Cardiac muscle cell (in vitro differentiated cells and primary cell): ENCODE measurements at places on chromosomes 4 and X. TPM values are rescaled to one million over a fixed set of nuclear protein-coding genes. Genes with fewer than 3 reads are reported as not detected.

Gene STATH
- total RNA-seq, result not detected in 2 replicates

GRCh38 chr4:99763635-99764101, 53.0 kb upstream of the DAPP1 start:
- no peak overlapping the region for H3K4me3 ChIP-seq
- peak; percentile 79 for DNase-seq
- no peaks in the 10 kb centered on the region for H3K27me3 ChIP-seq
- peaks cover 7% of the 10 kb centered on the region for H3K4me1 ChIP-seq
- H3K36me3 ChIP-seq, result no peaks in the 10 kb centered on the region

DNA sequence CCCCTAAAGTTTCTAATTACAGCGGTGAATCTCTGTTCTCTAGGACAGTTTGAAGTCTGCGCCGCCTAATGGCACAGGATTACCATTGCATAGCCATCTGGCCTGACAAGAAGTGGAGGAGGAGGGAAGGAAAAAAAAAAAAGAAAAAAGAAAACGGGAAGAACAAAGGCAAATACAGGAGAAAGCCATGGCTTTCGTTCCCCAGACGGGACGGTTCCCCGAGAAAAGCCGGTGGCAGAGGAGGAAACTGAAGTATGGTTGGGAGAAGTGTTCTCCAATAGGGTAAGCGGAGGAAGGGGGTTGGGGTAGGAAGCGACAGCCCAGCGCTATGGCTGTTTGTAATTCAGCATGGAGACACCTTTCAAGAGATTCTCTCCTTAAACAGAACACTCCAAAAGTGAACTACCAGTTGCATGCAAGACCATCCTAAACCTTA, 80.8 kb downstream of the HMGN5 start:
- H3K4me1 ChIP-seq, result no peaks in the 10 kb centered on the region
- peak overlapping the region; percentile 61 for H3K27ac ChIP-seq
- peak overlapping the region; percentile 68 for H3K4me3 ChIP-seq
- no peaks in the 10 kb centered on the region for H3K36me3 ChIP-seq
- DNase-seq, result peak; percentile 66

DNA sequence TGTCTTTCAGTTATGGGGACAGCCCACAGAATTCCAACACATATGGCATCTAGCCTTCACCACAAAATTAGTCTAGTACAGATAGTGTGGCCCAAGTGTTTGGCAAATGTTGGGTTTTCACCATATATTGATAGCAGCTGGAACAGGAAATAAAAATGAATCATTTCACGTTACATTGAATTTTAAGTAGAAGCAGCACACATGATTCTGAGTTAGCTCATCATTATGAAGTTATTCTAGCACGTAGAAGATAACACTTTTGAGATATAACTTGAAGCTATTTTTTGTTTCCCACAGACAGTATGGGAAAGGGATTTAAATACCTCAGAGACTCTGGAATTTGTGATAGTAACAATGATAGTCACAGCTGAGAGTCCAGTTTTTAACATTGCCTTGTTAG, 118.7 kb downstream of the FAT4 start:
- H3K27ac ChIP-seq, result no peak overlapping the region
- no peak for DNase-seq
- H3K4me3 ChIP-seq, result no peak overlapping the region
- no peaks in the 10 kb centered on the region for H3K4me1 ChIP-seq

DNA sequence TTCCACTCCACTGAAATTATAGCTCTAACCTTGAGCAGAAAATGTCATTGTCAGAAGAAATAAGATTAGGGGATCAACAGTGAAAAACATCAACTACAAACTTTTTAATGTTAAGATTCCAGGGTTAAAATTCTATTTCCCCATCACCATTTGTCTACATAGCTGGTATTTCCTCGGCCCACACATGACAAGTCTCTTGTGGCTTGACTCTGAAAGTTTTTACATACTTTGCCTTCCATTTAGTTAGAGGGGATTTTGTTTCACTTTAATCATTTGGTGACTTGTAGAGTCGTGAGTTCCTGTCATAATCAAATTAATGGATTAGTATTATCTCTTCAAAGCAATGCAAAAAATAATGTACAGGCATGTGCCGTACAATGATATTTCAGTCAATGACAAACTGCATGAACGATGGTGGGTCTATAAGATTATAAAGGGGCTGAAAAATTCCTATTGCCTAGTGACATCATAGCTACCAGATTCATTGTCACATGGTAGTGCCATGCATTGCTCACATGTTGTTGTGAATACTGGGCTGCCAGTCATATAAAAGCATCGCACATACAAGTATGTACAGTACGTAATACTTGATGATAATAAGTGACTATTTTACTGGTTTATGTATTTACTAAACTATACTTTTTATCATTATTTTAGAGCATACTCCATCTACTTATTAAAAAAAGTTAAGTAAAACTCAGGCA, 72.0 kb downstream of the ING2 start:
- H3K27me3 ChIP-seq, result no peaks in the 10 kb centered on the region
- no peak for DNase-seq
- no peak overlapping the region for H3K27ac ChIP-seq
- H3K4me1 ChIP-seq, result no peaks in the 10 kb centered on the region
- no peaks in the 10 kb centered on the region for H3K36me3 ChIP-seq
- H3K4me3 ChIP-seq, result no peak overlapping the region

GRCh38 chrX:129678614-129679195, 23.9 kb upstream of the APLN start:
- H3K36me3 ChIP-seq, result no peaks in the 10 kb centered on the region
- no peak overlapping the region for H3K4me3 ChIP-seq
- no peak for DNase-seq
- H3K27ac ChIP-seq, result no peak overlapping the region
- peaks cover 21% of the 10 kb centered on the region for H3K27me3 ChIP-seq

DNA sequence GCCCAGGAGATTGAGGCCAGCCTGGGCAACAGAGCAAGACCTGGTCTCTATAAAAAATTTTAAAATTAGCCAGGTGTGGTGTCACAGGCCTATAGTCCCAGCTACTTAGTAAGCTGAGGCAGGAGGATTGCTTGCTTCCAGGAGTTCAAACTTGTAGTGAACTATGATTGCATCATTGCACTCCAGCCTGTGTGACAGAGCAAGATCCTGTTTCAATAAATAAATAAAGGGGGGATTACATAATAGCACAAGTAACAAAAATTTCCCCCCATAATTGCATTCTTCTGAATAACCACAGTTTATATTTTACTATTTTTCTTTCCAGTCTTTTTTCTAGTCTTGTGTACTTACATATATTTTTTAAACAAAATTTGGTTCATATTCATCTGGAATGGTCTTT, 135.6 kb downstream of the CHIC2 start:
- no peak for DNase-seq
- H3K27me3 ChIP-seq, result no peaks in the 10 kb centered on the region
- H3K27ac ChIP-seq, result no peak overlapping the region
- no peak overlapping the region for H3K4me3 ChIP-seq
